ENCODE measurements at places on chromosomes 7 and 10. TPM values are rescaled to one million over a fixed set of nuclear protein-coding genes. Genes with fewer than 3 reads are reported as not detected.

DNA sequence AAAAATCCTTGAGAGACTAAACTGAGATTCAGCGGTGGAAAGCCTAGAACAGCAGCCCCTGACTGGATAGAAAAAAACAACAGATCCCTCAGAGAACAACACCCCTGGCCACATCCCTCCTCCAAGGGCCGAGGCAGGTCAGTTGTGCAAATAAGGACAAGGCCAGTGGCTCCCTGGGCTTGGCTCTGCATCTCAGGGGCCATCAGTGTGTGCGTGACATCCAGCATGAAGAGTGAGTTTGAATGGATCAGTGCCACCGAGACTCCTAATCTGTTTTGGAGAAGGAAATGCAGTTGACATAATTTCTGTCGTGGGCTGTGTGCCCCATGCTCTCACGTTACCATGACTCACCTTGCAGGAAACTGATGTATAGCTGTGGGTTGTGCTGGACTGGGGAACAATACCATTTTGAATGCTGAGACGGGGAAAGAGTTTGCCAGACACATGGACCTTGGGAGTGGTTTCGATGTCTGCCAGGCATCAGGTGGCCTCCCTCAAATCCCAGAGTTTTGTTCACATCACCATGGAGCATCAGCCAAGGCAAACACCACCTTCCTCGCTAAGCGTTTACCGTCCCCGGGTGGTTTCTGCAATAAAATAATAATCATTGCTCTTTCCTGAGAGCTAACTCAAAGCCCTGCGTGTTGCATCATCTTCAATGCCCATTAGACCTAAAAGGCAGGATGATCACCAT is 153.2 kb upstream of the FZD8 start:
- no peaks in the 10 kb centered on the region for H3K27me3 ChIP-seq
- no peaks in the 10 kb centered on the region for H3K36me3 ChIP-seq
- no peaks in the 10 kb centered on the region for H3K4me1 ChIP-seq
- H3K4me3 ChIP-seq, result no peak overlapping the region
- DNase-seq, result no peak
- no peak overlapping the region for H3K27ac ChIP-seq

Gene CYP26C1
- total RNA-seq, result 0.44 TPM

DNA sequence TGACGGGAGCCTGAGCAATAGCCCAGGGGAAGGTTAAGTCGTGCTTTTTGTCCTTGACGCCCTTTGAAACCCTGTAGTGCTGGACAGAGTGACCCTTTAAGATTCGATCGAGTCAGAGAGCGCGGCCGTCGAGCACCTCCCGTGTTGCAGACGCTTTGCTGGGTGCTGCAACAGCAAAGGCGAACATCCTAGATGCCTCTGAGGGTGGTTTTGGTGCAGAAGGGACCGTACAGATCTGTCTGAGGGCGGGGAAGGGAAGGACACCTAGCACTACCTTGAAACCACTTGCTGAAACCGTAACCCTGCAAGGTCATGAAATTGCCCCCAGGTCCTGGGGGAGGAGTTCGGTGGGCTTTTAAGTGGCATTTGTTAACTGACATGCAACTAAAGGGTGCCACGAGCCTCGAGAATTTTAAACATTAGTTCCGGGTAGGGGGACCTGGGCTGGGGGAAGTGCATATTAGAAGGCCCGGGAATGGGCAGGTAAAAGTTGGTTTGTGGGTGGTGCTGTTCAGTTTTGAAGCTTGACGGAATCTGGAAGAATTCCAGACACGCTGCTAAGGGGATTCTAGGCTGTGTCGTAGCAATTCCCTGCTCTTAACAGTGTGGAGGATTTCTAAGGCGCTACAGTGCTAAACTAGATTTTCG is 786 bp downstream of the ATP5F1C start:
- H3K27ac ChIP-seq, result no peak overlapping the region
- H3K36me3 ChIP-seq, result peaks cover 25% of the 10 kb centered on the region
- H3K4me1 ChIP-seq, result peaks cover 3% of the 10 kb centered on the region
- peak; percentile 80 for DNase-seq
- peak overlapping the region; percentile 96 for H3K4me3 ChIP-seq

DNA sequence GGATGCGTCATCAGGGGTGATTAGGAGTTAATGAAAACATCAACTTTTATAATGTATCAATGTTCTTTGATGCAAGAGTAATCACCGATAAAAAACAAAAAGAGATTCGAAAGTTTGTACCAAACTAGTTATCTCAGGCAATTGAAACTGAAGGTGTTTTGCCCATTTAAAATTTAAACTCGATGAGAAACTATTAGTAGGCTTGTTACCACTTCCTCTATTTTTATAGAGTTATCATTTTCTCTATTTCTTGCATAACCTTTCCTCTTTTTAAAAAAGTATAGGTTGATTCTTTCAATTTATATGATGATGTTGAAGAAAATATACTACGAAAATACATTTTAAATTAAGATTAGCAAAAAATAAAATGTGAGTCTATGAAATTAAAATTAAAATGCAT is 597.3 kb upstream of the POT1 start:
- no peaks in the 10 kb centered on the region for H3K27me3 ChIP-seq
- H3K4me1 ChIP-seq, result no peaks in the 10 kb centered on the region
- no peak for DNase-seq
- no peak overlapping the region for H3K4me3 ChIP-seq

- no peak overlapping the region for H3K27ac ChIP-seq
- H3K36me3 ChIP-seq, result no peaks in the 10 kb centered on the region
- no peaks in the 10 kb centered on the region for H3K27me3 ChIP-seq
- H3K4me1 ChIP-seq, result no peaks in the 10 kb centered on the region
These were observed 82.6 kb downstream of the LRRN3 start for GRCh38 chr7:111173528-111173927.

GRCh38 chr10:51857305-51857704 is 157.9 kb upstream of the CSTF2T start:
- no peak overlapping the region for H3K4me3 ChIP-seq
- H3K27me3 ChIP-seq, result peaks cover 89% of the 10 kb centered on the region
- no peaks in the 10 kb centered on the region for H3K36me3 ChIP-seq
- DNase-seq, result no peak
- H3K4me1 ChIP-seq, result peaks cover 3% of the 10 kb centered on the region

- H3K36me3 ChIP-seq, result no peaks in the 10 kb centered on the region
- no peak overlapping the region for H3K27ac ChIP-seq
- no peaks in the 10 kb centered on the region for H3K27me3 ChIP-seq
- no peaks in the 10 kb centered on the region for H3K4me1 ChIP-seq
- no peak overlapping the region for H3K4me3 ChIP-seq
These were observed 49.6 kb upstream of the WNT8B start for GRCh38 chr10:100413173-100413572.

Gene CNNM1
- 3.8 TPM for total RNA-seq

DNA sequence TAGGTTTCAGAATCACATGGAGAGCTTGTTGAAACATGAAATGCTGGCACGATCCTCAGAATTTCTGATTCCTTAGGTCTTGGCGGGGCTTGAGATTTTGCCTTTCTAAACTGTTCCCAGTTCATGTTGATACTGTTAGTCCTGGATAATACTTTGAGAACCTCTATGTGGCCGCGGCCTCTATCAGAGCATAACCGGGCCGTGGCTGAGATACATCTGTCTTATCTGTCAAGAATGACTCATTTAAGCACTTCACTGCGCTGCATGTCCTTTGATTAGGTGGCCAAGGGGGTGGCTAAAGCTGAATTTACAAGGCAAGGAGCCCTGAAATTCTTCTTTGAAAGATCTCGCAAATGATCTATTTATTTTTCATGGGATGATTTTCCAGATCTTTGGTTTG is 66.9 kb downstream of the GALNT17 start:
- H3K4me1 ChIP-seq, result no peaks in the 10 kb centered on the region
- H3K27me3 ChIP-seq, result no peaks in the 10 kb centered on the region
- H3K4me3 ChIP-seq, result no peak overlapping the region
- H3K27ac ChIP-seq, result no peak overlapping the region
- peaks cover 53% of the 10 kb centered on the region for H3K36me3 ChIP-seq
- DNase-seq, result no peak

Gene NODAL
- total RNA-seq, result 71.0 TPM

DNA sequence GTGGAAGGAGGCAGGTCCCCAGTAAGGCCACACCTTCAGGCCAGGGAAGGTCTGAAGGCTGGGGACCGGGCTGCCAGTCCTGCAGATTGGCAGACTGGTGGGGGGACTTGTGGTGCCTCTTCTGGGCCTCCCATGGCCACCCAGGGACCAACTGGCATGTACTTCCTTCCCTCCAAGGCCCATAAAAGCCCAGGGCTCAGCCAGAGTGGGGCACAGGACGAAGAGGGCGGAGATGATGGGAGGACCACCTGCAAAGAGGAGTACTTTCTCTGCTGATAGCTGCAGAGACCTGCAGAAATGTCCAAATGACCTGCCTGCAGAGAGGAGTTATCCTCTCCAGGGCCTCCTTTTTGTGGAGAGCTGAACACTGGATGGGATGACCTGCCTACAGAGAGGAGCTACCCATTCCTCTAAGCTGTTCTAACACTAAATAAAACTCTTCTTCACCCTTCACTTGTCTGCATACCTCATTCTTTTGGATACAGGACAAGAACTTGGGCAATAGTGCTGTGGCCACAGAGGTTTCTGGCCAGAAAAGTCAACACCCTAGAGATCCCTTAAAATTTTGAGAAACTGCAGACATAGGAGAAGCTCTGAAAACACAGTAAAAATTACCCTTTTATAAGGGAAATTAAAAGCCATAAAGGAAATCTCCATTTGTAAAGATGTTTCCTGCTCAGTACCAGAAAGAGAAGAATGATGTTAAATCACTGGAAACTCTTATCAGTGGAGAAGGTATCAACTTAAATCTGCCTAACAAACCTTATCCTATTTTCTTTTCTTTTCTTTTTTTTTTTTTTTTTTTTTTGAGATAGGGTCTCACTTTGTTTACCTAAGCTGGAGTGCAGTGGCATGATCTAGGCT is 20.7 kb upstream of the PRF1 start:
- peak; percentile 54 for DNase-seq
- H3K4me1 ChIP-seq, result no peaks in the 10 kb centered on the region
- H3K27ac ChIP-seq, result no peak overlapping the region
- no peak overlapping the region for H3K4me3 ChIP-seq
- H3K36me3 ChIP-seq, result no peaks in the 10 kb centered on the region

DNA sequence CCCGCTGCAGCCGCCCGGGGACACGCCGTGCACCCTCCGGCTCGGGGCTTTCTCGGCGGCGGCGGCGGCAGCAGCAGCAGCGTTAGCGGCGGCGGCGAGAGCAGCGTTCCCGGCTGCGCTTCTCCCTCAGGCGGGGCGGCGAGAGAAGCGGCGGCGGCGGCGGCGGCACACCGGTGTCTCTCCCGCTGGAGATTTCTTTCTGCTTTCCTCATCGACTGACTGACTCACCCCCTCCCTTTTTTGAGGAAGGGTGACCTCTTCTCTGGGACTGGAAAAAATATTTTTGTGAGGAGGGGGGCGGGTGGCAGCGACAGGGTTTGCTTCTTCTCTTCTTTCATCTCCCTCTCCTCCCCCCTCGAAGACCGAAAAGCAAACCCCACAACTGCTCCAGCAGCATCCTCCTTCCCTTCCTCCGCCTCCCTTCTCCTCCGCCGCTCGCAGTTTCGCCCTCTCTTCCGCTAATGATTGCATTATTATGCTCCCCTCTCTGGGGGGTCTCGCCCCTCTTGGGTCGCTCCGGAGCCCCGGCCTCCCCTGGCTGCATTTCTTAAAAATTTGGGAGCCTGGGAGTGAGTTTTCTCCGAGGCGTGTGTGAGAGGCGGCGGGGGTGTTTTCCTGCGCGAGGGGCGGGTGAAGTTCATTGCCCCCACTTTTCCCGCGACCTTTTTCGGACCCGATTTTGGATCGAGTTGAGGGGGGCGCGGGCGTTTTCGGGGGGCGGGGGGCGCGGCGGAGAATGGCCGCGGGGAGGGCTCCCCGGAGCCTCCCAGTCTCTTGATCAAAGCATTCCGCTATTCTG is 411 bp downstream of the AUTS2 start:
- no peak for DNase-seq
- H3K4me3 ChIP-seq, result peak overlapping the region; percentile 89
- H3K4me1 ChIP-seq, result peaks cover 8% of the 10 kb centered on the region
- H3K27ac ChIP-seq, result peak overlapping the region; percentile 84
- H3K36me3 ChIP-seq, result no peaks in the 10 kb centered on the region
- H3K27me3 ChIP-seq, result peaks cover 21% of the 10 kb centered on the region

Gene RAMP3
- not detected for total RNA-seq

DNA sequence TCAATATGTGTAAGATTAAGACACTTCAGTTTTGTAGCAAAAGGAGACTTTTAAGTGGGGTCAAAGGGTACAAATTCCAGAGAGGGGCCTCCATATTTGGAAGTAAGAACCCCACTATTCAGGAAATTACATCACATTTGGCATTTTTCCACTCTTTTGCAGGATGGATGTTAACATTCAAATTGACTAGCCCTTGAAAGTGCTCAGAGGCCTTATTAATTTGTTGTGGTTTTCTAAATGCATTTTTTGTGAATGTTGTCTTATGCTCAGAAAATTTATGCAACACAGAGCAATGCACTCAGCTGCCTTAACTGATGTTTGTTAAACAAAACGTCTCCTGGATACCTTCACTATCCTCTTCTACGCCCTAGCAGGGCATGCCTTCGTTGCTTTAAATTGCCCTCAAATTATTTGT is 50.9 kb upstream of the PDLIM1 start:
- H3K4me1 ChIP-seq, result peaks cover 6% of the 10 kb centered on the region
- H3K4me3 ChIP-seq, result no peak overlapping the region
- no peaks in the 10 kb centered on the region for H3K27me3 ChIP-seq
- DNase-seq, result no peak
- no peaks in the 10 kb centered on the region for H3K36me3 ChIP-seq
- H3K27ac ChIP-seq, result no peak overlapping the region

DNA sequence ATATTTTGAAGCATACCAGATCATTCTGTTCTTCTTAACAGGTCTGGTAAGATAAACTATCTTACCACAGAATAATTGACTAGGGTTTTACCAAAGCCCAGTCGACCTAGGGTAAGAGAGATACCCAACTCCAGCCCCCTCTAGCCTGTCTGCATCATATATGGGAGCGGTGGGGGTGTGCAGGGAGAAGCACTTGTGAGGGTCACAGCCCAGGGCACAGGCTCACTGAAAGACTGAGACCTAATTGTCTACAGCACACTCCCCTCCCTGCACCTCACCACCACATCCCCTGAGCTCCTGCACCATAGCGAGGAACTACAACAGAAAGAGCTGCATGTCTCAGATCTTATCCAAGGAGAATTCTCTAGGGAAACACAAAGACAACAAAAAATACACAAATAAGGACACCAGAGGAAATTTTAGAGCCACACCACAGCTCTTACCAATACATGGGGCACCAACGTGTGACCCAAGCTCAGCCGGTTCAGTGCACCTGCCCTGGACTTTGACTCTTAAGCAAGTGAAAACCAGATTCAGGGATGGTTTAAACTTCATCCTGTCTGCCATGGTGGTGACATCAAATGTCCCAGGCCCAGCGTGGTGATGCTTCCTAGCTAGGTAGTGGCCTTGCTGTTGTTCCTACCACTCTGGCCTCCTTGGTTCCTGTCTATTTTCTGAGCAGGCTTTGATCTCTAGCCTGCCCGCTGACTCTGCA is 150.8 kb downstream of the HERPUD2 start:
- H3K4me3 ChIP-seq, result no peak overlapping the region
- no peak for DNase-seq
- no peaks in the 10 kb centered on the region for H3K36me3 ChIP-seq
- H3K27me3 ChIP-seq, result no peaks in the 10 kb centered on the region
- no peak overlapping the region for H3K27ac ChIP-seq
- no peaks in the 10 kb centered on the region for H3K4me1 ChIP-seq

Gene HTR5A
- not detected for total RNA-seq
